ENCODE measurements at places on chromosomes 12 and 14.

GRCh38 chr12:77609016-77609415 lies 221.7 kb upstream of the NAV3 start:
- no peak for DNase-seq

GRCh38 chr14:74237441-74237840 lies 1.8 kb upstream of the VSX2 start:
- no peak for DNase-seq

DNA sequence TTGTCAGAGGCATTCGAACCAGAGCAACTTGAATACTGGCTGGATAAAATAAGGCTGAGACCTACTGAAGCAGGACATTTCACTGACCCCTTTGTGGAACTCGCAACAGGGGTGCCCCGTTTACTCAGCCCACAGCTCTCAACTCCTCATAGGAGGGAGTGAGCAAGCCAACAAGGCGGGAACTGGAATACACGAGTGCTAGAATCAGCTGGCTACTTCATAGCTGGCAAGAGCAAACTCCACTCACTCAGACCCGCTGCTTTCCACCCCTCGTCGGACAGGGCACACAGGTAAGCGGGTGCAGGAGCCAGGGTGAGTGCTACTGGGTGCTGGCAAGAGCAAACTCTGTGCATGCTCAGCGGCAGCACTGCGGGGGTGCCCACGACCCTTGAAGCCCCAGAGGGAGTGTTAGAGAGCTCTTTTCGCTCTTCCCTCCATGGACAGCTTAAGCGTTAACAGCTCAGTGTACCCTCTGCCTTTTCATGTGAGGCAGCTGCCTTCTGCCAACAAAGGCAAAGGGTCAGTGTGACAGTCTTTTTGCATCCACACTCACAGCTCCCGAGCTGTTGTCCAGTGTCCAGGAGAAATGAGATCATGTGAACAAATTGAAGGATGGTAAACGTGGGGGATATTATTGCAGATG lies 15.7 kb downstream of the CAPZA3 start:
- no peak for DNase-seq

- DNase-seq = no peak
These were observed at the start of gene NDRG2 for GRCh38 chr14:21024585-21025370. TSS of gene NDRG2 (minus strand) at chr14:21025061. CDS start at chr14:21023315, 1,746 bp downstream.

DNA sequence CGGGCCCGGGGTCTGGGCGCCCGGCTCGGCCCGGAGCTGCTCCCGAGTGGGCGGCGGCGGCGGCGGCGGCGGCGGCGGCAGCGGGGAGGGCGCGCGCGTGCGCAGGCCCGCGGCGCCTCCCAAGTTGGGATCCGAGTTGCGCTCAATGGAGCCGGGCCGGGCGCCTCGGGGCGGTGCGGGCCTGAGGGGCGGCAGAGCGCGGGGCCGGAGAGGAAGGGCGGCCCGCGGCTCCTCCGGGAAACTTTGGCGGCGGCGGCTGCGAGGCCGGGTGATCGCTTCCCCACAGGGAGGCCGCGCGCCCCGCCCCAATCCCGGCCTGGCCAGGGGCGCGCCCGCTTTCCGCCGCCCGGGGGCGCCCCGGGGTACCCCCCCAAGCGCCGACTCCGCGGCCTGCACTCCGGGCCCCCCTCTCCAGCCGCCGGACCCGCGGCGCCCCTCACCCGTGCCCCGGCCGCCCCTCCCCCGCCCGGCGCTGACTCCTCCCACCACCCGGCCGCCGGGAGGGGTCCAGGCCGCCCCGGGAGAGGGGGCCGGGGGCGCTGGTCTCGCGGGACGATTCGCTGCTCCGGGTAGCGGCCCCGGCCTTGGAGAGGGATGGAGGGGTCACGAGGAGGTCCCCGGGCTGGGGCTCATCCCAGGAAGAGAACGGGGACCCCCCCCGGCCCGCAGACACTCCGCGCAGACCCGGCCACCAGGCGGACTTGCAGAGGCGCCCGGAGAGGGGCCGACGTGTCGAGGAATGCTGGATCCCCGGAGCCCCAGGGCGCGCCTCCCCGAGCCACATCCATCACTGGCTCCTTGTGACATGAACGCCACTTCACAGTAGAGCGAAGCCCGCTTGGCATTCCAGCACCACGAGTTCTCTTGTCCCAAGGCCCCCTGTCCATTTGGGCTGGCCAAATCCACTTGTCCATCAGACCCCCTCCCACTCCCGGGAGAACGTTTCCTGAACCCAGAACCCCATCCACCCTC lies at the start of gene RILPL1:
RILPL1 (minus strand) TSS at position 48 of the 972 bp plus-strand sequence. CDS start 237 bp downstream, outside the sequence.
- peak; percentile 29 for DNase-seq

DNA sequence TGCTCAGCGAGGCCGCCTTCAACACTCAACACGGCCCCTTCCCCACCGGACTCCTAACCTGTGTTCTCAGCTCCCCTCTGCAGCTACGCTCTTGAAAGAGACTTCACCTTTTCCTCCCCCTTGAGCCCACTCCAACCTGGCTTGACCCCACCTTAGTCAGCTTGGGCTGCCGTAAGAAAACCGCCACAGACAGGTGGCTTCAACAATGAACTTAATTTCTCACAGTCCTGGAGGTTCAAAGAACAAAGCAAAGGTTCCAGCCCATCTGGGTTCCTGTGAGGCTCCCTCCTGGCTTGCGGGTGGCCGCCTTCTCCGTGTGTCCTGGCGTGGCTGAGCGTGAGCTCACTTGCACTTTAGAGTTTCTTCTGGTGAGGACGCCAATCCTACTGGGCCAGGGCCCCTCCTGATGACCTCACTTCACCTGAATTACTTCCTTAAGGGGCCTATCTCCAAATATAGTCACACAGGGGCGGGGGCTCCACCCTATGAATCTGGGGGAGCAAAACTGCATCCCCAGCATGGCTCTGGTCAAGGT lies 138.8 kb downstream of the CALM1 start:
- no peak for DNase-seq

DNA sequence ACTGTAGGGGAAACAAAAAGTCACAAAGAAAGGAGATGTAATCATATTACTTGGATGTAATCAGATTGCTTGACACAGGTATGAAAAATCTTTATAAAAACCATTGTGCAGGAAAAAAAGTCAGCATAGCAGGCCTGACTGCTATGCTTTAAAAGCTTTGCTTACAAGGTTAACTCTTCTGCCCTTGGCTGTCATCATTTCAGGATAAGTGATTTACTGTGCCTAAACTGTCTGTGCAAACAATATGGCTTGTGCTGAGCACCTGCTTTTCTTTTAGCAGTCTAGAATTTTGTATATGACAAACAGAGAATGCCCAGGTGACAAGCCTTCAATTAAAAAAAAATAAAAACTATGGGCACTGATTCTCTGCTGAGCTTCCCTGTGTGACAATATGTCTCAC lies 63.8 kb upstream of the PLEKHG7 start:
- DNase-seq = no peak

DNA sequence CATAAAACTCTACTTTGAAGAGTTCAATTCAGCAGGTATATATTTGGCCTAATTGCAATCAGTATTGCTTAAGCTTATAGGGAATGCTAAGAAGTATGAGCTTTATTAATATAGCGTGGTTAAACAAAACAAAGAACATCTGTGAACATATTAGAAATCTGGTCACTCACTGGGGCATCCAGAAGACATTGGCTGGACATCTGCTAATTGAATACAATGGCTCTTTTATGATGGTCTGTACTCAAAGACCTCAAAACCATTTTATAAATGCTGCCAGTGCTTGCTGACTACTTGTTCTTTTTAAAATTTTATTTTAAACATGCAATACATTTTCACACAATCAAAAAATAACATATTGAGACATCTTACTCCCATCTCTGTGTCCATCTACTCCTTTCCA lies 173.0 kb downstream of the STXBP6 start:
- DNase-seq = no peak

DNA sequence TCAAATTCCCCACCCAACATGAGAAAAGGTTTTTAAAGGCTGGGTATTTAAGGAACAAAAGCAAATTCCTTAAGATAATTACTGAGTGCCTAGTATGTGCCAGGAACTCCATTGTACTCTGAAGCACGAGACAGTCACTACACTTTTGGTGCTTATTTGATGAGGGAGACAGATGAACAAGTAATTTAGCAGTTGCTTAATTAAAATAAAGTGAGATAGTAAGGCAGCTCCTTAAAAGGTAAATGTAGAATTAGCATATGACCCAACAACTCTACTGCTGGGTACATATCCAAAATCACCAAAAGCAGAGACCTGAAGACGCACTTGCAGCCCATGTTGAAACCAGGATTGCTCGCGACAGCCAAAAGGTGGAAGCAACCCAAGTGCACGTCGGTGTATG lies 21.3 kb downstream of the POLE start:
- no peak for DNase-seq

DNA sequence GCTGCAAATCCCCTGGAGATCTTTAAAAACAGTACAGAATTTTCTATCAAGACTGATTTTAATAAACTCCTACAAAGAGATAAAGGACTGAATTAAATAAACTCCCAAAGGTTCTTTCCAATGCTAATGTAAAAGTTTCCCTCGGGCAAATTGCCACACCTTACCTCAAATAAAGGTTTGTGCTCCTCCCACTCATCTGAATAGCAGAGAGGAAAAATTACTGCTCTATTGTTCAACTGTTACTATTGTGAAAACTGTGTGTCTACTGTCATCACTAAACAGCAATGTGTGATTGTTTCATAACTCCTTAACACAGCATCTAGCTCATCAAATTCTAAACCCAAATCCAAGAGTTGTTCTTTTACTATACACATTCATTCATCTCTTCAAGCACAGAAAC lies 3.2 kb downstream of the SPTLC2 start:
- peak; percentile 81 for DNase-seq

DNA sequence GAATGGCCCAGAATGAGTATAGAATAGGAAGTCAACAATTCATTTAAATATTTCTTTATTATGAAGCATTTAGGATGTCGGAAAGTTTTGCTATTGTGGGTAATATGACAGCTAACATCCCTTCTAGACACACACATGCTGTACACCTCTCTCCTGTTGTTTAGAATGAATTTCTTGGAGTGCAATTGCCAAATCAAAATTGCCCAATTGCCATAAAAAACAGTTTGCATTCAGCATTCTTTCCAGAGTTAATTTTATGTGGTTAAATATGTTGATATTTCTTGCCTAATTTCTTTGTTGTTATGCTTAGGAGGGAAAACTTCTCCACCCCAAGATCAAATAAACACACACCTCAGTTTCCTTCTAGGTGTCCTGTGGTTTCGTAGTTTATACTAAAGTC lies 16.9 kb upstream of the SMCO2 start:
- DNase-seq = no peak

DNA sequence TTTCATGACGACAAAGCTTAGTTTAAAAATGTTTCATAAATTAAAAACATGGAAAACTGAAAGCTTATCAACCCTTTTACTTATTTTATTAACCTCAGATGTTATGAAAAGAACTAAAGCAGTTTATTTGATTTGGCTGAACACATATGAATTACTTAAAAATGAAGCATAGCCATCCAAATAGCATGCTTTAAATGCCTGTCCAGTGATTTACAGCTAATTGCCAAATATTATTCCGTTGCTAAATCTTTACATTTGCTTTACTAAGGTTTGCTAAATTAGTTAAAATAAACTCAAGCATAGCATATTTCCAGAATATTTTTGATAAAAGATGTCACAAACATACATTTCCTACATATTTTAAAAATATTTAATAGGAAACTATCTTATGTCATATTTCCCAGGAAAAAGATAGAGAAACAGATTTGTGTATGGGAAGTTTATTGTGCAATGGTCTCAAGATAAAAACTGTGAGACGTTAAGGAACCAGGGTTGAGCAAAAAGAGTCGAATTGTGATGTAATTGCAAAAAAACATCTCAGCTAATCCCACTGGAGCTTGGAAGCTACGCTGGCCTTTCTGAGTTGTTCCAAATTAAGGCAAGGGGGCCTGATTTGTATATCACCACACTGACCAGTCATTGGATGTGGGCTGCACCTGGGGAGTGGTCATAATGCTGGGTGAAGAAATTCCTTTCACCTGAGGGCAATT lies 25.8 kb downstream of the GPR135 start:
- no peak for DNase-seq

- no peak for DNase-seq
These were observed 499 bp downstream of the MIPOL1 start for GRCh38 chr14:37198273-37198598.

DNA sequence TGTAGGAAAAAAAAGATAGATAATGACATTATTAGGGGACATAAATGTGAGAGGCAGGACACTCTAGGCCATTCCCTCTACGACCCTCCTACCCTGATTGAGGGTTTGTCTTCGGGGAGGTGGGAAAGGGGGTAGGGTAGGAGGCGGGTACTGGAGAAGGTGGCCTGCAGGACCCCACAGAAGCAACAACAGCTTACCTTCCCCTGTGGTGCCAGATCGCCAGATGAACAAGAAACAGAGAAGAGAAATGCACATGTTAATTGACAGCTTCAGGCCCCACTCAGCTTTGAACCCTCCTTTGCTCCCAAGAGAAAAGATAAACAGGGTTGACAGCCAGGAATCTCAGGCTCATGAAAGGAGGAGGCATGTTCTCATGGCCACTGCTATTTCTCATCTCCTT lies 4.8 kb downstream of the PHB2 start:
- DNase-seq = no peak

DNA sequence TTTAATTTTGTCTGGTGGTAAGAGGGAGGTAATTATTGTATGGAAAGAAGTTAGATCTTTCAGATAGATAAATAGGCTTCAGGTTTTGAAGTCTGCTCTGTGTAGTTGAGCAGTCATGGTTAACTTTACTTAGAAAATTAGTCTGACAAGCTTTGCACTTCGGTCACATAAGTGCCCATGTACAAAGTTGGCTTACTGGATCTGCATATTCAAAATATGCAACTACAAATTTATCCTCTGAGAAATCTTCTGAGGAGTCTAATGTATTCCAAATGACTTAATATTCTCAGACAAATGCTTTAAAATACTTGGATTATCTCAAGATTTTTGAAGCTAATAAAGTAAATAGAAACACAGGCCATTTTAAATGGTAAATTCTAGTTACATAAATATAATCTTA lies 61.2 kb downstream of the ETNK1 start:
- DNase-seq = no peak

DNA sequence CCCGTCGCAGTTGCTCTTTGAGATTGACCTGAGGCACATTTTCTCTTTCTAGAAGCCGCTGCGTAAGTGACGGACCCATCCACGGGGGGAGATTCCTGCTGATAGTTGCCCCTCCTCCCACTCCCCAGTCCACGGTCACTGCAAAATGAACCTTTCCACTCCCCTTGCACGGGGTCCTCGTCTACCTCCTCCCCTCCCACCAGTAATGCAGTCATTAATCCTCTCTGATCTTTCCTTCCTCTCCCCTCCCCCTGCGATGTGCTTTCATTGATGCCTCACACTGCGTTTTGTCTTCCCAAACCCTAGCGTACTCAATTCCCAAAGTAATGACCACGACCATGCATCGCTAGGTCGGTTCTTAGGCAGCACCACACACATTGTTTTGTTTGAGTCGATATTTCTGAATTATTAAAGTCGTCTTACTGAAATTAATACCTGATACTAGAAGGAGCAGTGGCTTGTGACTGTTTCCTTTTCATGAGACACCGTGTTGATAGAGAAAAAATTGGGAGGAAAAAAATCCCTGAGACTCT lies 857 bp downstream of the ETNK1 start:
- peak; percentile 72 for DNase-seq

All from mammary epithelial cell (primary cell).